Central memory CD4-positive, alpha-beta T cell (primary cell): ENCODE measurements at places on chromosomes 6 and 20.

DNA sequence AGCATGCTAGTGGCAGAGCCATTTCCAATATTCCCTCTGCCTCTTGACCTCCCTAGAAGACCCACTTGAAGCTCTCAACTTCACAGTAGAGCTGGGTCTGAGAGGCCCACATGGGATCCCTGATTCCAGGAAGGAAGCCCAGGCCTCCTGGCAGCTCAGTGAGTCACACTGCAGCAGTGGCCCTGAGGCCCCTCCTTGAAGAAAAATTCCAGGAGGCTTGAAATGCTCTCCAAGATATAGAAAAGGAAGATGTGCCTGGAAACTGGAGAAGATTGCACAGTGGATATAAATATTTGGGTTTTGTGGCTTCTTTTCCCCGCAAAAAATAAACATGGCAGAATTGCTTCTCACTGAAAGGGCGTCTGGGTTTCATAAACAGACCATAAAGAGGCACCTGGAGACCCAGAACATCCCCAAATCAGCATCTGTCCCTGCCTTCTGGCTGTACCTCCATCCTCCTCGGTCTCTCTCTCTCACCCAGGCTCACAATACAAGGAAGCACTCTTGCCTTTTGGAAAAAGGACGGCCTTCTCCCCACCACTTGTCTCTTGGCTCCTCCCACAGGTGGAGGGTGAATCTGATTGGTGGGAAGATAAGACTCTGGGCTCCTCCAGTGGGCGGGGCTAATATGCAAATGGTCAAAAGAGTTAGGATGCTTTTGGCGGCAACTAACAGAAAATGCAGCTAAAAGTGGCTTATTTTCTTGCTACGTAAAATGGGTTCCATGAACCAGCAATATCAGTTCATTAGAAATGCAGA, 200.0 kb upstream of the SULF2 start:
- no peak for DNase-seq

DNA sequence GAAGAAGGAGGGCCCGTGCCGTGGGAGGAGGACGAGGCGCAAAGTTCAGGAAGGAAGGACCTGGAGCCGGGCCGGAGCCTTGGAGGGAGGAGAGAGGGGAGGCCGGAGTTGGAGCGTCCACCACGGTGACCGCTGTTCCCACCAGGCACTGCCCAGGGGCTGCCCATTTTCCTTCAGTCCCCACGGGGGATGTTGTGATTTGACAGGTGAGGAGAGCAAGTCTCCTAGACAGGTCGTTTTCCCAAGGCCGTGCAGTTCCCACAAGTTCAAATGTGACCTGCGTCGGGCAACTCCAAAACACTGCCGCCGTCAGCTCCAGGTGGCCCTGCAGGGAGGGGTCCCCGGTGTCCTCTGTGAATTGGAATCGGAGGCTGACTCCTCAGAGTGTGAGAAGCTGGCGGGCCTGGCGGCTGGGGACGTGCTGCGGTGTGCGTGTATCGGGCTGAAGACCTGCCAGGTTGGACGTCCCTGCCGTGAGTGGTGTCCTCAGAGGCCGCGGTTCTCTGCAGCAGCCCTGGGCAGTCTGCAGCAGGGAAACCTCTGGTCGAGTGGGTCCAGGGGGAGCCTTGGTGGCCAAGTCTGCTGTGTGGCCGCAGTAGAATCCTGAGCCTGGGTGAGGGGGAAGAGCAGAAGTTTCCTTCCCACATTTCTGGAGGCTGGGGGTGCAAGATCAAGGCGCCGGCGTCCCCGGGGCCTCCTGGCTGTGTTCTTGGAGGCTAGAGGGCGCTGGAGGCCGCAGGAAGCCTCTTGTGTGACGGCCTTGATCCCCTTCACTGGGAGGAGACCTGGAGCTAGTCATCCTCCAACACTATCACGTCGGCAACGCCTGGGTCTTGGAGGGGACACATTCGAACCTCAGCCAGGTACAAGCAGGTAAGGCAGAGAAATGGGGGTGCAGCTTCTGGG, 115.1 kb upstream of the FRMD1 start:
- DNase-seq = no peak

DNA sequence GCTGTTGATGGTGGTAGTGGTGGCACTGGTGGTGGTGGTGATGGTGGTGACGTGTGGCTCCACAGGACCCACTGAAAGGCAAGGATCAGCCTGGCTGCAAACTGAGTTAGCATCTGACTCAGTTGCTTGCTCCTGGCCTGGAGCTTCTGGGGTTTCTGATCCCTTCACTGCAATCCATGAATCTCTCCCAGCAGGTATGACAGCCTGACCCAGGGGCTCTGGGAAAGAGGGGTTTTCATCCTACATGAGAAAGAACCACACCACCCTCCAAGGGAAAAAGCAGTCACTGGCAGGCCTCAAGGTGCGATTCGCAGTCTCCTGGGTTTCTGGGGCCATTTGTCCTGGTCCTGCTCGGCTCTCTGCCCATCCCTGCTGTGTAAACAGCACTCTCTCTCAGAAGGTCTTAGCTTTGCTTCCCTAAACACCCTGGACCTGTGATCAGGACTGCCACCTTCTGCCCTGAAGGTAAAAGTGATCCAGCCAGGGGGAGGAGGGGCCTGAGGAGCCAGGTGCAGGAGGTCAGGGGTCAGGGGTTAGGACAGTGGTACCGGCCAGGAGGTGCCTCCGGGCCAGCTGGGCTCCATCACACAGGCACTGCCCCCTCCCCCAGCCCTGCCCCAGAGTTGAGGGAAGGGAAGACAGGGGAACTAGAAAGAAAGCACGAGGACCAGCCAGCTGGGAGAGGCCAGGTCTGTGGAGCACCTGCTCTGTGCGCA, 152.0 kb downstream of the BMP7 start:
- DNase-seq = no peak

GRCh38 chr6:13431861-13432465, 55.4 kb downstream of the GFOD1 start:
- no peak for DNase-seq

DNA sequence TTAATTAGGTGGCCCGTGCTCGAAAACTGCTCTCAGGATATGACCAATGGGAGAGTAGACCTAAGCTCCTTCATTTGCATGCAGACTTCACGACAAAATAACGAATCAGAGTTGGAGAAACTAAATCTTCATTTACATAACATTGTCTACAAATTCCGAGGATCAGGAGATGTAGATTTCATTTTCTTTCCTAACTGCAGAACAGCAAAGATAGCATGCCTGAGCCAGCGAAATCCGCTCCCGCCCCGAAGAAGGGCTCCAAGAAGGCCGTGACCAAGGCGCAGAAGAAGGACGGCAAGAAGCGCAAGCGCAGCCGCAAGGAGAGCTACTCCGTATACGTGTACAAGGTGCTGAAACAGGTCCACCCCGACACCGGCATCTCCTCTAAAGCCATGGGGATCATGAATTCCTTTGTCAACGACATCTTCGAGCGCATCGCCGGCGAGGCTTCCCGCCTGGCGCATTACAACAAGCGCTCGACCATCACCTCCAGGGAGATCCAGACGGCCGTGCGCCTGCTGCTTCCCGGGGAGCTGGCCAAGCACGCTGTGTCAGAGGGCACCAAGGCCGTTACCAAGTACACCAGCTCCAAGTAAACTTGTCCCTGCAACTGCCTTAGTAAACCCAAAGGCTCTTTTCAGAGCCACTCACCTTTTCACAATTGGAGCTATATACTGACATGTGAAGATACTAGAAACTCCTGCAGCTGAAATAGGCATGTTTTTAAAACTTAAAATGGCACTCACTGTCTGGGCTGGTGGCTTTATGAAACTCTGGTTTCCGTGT, 96.5 kb downstream of the HFE start:
- peak; percentile 77 for DNase-seq

DNA sequence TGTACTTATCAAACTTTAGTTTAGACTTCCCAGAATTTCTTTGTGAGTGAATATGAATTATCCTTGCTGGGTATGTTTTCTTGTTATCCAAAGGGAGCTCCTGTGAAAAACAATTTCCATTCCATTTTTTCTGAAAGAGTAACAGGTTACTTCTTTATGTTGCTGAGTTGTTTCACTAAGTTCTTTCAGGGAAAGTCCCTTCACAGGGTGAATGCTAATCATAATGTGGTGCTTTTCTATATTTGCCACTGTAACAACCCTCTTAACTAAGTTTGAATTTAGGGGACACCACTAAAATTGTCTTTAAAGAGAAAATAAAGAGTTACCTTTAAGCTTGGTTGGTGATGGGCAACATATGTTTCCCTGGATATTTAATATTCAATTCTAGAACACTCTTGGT, 79.4 kb downstream of the THEMIS start:
- DNase-seq = no peak

DNA sequence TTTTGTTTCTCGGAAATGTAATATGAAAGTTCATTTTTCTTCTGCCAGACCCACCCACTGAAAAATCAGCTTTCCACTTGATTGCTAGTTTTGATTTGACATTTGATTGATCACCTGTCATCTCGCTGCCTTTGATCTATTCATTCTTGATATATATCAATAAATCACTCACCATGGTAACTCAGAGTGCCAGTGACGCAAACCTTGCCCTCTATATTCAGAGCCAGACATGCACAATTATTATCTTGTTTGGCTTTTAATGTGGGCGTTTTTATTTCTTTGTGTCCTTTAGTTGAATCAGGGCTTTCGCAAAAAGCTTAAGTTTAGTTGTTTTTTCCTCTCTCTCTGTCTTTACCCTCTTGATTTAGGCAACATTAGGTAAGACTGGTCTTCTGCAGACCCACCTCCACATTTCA, 2.0 kb downstream of the TSHZ2 start:
- peak; percentile 67 for DNase-seq

DNA sequence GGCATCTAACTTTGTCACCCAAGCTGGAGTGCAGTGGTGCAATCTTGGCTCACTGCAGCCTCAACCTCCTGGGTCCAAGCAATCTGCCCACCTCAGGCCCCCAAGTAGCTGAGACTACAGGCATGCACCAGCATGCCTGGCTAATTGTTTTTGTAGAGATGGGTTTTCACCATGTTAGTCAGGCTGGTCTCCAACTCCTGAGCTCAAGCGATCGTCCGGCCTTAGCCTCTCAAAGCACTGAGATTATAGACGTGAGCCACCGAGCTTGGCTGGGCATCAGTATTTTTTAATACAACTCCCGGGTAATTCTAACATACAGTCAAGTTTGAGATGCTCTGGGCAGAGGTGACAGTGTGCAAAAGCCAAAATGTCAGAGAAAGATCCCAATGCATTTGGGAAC, 73.5 kb downstream of the NFATC2 start:
- no peak for DNase-seq

DNA sequence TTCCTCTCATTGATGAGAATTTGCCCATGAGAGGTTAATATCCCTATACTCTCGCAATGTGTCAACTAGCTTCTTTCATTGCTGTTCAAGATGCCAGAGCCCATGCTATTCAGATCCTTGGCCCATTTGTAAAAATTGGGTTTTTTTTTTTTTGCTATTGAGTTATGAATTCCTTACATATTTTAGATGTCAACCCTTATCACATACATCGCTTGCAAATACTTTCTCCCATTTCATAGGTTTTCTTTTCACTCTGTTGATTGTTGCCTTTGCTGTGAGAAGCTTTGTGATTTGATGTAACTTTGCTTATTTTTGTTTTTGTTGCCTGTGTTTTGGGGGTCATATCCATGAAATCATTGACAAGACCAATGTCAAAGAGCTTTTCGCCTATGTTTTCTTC, 32.2 kb upstream of the IPCEF1 start:
- no peak for DNase-seq

GRCh38 chr20:23114018-23114417, 27.9 kb upstream of the CD93 start:
- no peak for DNase-seq

DNA sequence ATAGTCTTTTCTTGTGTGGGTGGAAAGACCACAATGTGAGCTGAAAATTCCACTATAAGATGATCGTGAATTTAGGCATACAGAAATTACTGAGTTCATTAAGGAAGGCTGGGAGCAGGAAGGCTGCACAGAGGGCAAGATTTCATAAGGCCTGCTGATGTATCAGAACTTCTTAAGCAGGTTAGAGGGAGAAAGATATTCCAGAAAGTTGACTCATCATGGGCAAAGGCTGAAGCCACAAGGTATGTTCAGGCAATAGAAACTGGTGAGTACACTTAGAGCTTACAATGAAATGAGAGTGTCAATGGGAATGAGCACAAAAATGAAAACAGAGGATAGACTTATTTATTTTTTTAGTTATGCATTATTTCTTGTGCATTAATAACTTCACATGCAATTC, 618.6 kb downstream of the CBLN4 start:
- DNase-seq = no peak

- peak; percentile 33 for DNase-seq
Observed at GRCh38 chr6:150622941-150623874, 23.5 kb downstream of the PLEKHG1 start.
